ENCODE measurements at places on chromosomes 7 and 10.

GRCh38 chr7:147861058-147861716 is 729.4 kb upstream of the C7orf33 start:
- no peak for DNase-seq

GRCh38 chr10:118783776-118784545 is 29.2 kb upstream of the CACUL1 start:
- DNase-seq: no peak

DNA sequence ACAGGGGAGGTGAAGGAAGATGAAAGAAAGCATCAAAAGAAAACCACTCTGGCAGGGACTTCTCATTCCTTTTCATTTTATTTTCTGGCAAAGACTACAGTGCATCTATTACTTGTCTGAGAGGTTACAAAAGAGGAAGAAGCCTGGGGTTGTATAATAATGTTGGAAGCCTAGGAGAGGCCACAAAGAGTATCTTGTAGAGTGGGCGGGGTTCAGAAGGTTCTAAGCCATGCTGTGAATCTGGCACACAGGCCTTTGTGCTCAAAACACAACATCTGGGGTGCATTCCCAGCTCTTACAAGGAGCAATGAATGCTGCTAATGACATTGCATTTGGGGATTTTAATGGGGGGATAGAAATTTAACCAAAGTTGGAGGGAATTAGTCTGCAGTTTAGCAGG is 49.4 kb downstream of the MRPL32 start:
- DNase-seq: no peak

DNA sequence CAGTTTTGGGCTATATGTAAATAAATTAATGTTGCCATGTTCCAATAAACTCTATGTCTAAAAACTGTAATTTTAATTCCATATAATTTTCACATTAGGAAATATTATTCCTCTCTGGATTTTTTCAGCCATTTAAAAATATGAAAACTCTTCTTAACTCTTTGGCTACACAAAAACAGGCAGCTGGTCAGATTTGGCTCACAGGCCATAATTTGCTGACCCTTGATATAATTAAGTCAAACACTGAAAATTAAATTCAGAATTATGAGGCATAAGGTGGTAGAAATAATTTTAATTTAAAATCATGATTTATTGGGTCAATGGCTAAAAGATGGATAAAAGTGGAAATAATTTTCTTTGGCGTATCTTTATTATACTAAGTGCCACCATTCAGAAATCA is 167.0 kb upstream of the ETV1 start:
- no peak for DNase-seq

GRCh38 chr7:15720849-15721471 is 34.5 kb upstream of the MEOX2 start:
- DNase-seq: no peak

DNA sequence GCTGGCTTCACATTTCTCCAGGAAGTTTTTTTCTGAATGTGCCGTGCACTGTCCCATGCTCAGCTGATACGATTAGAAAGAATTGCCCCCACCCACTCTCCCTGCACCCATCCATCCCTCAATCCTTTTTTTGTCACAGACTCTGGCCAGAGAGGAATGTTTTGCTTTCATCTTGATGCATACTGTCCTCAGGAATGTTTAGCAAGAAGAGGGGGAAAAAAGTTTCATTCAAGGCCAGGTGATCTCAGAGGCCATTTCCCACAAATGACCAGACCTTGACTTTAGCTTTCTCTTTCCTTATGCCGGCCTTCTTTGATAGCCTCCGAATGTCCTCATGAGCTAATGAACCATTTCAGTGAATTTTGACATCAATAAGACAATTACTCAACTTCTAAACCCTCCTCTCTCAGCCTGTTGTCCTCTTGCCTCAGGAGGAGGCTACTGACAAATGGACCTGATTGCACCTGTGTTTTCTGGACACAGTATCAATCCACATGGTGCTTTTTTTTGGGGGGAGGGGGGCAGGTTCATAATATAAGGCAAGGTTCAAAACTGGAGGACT is 105.0 kb upstream of the KLF6 start:
- DNase-seq: no peak

DNA sequence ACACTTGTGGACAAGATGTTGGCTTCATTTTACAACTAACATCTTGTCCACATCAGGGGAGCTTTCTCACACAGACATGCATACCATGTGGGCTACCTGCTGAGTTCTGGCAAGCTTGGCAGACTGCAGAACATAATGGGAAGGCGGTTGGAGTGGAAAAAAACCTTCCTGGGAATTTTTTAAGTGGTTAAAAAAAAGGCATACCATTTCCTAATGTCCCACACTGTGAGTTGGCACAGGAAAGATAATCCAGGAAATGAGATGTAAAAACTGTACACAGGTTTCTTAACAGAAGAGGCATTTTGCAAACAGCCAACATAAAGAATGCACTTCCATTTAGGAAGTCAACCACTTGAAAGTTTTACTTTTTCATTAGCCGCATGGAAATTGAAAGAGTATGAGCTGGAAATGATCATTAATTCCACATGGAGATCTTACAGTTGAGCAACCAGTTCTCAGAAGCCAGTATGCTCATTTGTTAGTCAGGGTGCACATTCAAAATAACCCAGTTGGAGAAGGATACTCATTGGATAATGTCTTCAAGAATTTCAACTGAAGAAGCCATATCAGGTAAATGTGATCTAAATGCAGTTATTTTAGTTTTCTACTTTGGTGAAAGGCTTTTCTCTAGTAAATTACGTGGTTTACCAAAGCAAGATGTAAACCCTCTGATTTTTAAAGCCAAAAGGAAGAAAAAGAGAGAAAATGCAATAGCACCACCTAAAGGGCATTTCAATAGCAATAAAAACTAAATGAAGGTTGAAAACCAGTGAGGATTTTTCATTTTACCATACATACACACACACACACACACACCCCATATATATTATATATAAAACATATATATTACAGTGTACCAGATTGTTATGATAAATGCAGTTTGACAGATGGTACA is 194.0 kb downstream of the TAX1BP1 start:
- DNase-seq: no peak

- DNase-seq: no peak
These were observed 138.2 kb downstream of the ELMO1 start for GRCh38 chr7:37310327-37311080.

GRCh38 chr7:127865466-127865865 is 165.8 kb downstream of the LRRC4 start:
- no peak for DNase-seq

GRCh38 chr10:101354328-101355071 is 535 bp downstream of the BTRC start:
- peak; percentile 88 for DNase-seq

- no peak for DNase-seq
These were observed 6.3 kb downstream of the TRPV5 start for GRCh38 chr7:142927085-142927745.

DNA sequence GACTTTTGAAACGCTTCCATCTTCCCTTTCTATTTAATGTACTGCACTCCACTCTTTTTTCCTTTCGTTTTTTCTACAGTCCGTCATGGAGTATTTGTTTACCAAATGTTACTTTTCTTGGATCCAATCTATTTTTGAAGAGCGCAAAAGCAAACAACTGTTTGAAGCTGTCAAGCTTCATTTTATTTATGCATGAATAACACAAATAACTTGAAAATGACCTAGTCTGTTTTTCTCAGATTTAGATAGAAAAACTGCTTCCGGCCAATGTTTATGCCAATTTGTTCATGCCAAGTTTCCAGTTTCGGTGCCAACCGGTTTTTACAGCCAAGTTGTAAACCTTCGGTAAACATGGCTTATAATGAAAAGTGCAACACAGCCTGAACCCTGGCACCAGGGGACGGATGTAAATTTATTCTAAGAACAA is 150.9 kb upstream of the KLF6 start:
- no peak for DNase-seq

Data from posterior vena cava (tissue), 2 donors.